Activated naive CD8-positive, alpha-beta T cell treated with anti-CD3 and anti-CD28 coated beads, Interleukin-2, amount 10 ng/mL, durations not matched to agents 7 days and 5 days (primary cell): ENCODE measurements at places on chromosomes 1 and 21.

DNA sequence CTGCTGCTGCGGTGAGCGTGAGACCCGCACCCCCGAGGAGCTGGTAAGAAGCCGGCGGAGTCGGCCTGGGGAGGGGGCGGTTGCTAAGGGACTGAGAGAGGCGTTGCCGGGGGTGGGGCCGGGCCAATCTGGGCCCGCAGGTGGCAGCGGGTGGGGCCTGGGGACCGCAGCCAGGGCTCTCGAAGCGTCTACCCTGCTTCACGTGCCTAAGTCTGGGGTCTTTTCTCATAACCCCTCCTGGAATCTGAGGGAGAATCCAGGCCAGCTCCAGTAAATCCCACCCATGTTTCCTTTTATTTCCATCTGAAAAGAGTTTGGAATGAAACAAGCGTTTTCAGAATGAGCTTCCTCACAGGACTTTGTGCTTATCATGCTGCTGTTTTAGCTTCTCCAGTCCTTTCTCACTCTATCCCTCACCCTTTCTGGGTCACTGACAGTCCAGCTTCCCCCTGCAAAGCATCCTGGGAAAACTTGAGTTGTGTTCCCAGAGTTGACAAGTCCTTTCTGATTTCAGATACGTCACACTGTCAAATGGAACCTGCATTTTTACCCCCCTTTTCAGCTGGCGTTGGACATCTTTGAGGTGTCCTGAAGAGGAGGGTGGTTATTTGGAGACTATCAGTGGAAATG lies 431 bp downstream of the CLCN6 start:
- no peak for DNase-seq
- no peaks in the 10 kb centered on the region for H3K27me3 ChIP-seq
- H3K27ac ChIP-seq = peak overlapping the region; percentile 98
- H3K4me1 ChIP-seq = peaks cover 51% of the 10 kb centered on the region
- H3K4me3 ChIP-seq = peak overlapping the region; percentile 99

GRCh38 chr1:30968220-30968971 lies 59.8 kb upstream of the SDC3 start:
- peaks cover 40% of the 10 kb centered on the region for H3K36me3 ChIP-seq
- no peak for DNase-seq

DNA sequence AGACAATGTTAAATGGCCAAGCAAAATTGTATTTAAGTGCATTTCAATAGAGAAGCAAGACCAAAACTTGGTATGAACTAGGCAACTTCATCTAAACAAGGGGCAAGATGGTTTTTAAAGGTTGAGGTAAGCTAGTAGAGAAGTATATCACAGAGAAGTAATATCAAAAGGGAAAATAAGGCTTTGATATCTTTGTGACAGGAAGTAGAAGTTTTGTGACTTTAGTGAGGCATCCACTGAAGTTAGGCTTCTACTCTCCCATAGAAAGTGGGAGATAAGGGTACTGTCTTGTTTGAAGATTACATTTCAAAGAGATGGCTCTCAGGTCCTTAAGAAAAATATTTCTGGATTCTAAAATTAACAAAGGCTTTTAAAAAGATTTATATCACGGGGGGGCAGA lies 8.9 kb downstream of the OR10T2 start:
- H3K36me3 ChIP-seq = no peaks in the 10 kb centered on the region
- H3K27me3 ChIP-seq = peaks cover 2% of the 10 kb centered on the region
- H3K27ac ChIP-seq = no peak overlapping the region
- no peaks in the 10 kb centered on the region for H3K4me1 ChIP-seq
- no peak overlapping the region for H3K4me3 ChIP-seq
- DNase-seq = no peak

GRCh38 chr1:204829133-204829825 lies 41.4 kb upstream of the NFASC start:
- no peaks in the 10 kb centered on the region for H3K36me3 ChIP-seq
- no peak overlapping the region for H3K27ac ChIP-seq

- H3K36me3 ChIP-seq = peaks cover 13% of the 10 kb centered on the region
- no peak for DNase-seq
- no peaks in the 10 kb centered on the region for H3K27me3 ChIP-seq
- no peak overlapping the region for H3K4me3 ChIP-seq
These were observed 68.7 kb upstream of the C1orf105 start for GRCh38 chr1:172351754-172352161.

GRCh38 chr1:220877377-220878095 lies 1.7 kb upstream of the HLX start:
- DNase-seq = no peak
- peaks cover 72% of the 10 kb centered on the region for H3K27me3 ChIP-seq
- H3K36me3 ChIP-seq = no peaks in the 10 kb centered on the region
- peaks cover 26% of the 10 kb centered on the region for H3K4me1 ChIP-seq
- H3K4me3 ChIP-seq = peak overlapping the region; percentile 20
- no peak overlapping the region for H3K27ac ChIP-seq

GRCh38 chr1:204684206-204684570 lies 1.4 kb downstream of the LRRN2 start:
- peak overlapping the region; percentile 71 for H3K4me3 ChIP-seq
- H3K27me3 ChIP-seq = peaks cover 47% of the 10 kb centered on the region
- H3K27ac ChIP-seq = no peak overlapping the region
- H3K4me1 ChIP-seq = peaks cover 5% of the 10 kb centered on the region

DNA sequence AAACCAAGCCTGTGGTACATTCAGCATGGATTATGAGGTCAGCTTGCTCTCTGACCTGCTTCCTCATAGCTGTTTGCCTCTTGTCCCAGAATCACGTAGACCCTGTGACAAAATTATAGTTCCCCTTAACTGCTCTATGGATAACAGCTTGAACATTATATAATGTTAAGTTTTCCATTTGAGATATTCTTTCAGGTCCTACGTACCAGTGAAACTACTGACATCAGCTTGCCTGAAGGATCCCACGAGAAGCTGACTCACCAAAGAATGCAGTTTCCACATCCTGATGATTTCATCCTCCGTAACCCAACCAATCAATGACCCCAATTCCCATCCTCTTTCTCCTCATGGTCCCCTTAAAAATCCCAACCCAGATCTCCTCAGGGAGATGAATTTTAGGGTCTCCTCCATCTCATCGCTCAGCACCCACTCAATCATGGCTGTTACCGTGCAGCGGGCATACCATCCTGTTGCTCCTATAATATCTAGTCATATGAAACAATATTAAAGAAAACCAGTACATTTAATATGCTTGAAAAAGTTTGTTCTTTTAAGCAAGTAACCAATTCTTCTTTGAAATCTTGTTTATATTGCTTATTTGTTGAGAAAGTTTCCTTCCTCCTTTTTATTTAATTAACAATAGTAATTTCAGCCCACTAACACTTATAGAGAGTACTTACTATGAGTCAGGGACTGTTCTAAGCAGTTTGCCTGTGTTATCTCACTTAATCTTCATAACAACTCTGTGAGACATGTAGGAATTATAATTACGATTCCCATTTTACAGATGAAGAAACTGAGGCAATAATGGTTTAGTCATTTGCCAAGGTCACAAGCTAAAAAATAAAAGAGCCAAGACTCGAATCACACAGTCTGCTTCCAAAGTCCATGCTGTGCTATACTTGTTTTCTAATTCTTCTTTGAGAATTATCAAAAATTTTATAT lies 27.4 kb downstream of the CHML start:
- peaks cover 1% of the 10 kb centered on the region for H3K36me3 ChIP-seq
- H3K4me1 ChIP-seq = peaks cover 4% of the 10 kb centered on the region
- H3K27ac ChIP-seq = no peak overlapping the region
- H3K27me3 ChIP-seq = no peaks in the 10 kb centered on the region
- no peak overlapping the region for H3K4me3 ChIP-seq
- DNase-seq = no peak

DNA sequence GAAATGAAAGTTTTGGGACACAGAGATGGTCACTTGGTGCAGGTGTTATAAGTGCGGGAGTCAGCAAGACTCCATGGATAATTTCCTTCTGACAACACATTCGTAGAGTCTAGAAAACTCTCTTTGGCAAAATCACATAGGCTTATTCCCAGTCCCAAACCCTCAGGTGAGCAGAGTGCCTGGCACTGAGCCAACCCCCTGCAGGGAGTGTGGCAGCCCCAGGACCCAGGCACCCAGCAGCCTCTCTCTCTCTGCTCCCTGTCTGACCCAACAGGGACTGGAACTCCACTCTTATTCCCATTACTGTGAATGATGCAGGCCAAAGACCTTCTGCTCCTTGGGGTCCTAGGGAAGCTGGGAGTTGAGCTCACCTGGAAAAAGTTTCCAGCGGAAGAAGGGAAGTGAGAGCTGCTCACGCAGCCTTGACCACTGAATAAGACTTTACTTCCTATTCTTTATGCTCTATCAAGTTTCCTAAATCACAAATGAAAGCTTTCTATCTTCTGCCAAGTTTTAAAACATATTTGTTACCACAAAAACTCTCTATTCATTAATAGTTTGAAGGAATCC lies 132.6 kb upstream of the ETV3 start:
- H3K36me3 ChIP-seq = no peaks in the 10 kb centered on the region
- DNase-seq = no peak
- no peak overlapping the region for H3K4me3 ChIP-seq

GRCh38 chr1:234701737-234702341 lies 91.9 kb upstream of the IRF2BP2 start:
- no peak for DNase-seq
- no peak overlapping the region for H3K4me3 ChIP-seq
- H3K36me3 ChIP-seq = peaks cover 3% of the 10 kb centered on the region
- peaks cover 1% of the 10 kb centered on the region for H3K4me1 ChIP-seq
- H3K27ac ChIP-seq = no peak overlapping the region
- peaks cover 8% of the 10 kb centered on the region for H3K27me3 ChIP-seq

DNA sequence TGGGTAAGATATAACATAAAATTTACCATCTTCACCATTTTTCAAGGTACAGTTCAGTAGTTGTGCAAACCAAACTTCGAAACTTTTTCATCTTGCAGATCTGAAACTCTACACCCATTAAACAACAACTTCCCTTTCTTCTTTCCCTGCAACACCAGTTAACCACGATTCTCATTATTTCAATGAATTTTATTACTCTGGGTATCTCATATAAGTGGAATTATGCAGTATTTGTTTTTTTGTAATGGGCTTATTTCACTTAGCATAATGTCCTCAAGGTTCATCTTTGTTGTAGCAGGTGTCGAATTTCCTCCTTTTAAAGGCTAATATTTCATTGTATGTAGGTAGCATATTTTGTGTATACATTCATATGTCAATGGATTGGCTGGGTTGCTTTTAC lies 146.1 kb downstream of the SPATA46 start:
- H3K27me3 ChIP-seq = peaks cover 22% of the 10 kb centered on the region
- no peak overlapping the region for H3K27ac ChIP-seq
- H3K4me1 ChIP-seq = no peaks in the 10 kb centered on the region
- H3K36me3 ChIP-seq = no peaks in the 10 kb centered on the region
- no peak for DNase-seq

DNA sequence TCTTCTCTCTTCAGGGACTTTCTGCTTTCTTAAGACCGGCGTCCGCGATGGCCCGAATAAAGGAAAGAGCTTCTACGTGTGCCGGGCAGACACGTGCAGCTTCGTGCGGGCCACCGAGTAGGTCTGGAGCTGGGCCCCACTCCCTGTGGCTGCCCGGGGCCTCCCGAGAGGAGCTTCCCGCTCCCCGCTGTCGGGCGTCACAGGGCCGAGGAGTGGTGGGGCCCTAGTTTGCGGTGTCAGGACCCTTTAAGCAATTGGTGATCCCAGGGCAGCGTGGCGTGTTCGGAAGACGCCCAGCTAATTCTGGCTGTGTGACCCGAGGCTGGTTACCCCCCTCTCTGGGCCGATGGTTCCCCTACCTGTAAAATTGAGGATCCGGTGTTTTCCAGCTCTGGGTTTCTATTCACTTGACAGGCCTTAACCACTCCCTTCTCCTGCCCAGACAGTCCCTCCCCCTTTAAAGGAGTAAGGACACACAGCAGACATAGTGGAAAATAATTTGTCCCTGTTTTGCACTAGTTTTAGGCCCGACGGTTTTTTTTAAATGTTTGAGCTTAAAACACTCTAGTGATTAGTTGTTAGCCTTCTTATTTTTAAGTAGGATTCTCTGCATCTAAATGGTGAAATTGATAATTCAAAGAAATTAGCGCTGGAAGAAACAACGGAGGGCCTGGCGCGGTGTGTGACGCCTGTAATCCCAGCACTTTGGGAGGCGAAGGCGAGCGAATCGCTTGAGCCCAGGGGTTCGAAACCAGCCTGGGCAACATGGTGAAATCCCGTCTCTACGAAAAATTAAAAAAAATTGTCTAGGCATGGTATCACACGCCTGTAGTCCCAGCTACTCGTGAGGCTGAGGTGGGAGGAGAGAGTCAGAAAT lies 553 bp downstream of the TTF2 start:
- H3K4me3 ChIP-seq = no peak overlapping the region
- H3K27ac ChIP-seq = no peak overlapping the region
- no peaks in the 10 kb centered on the region for H3K27me3 ChIP-seq
- H3K36me3 ChIP-seq = peaks cover 19% of the 10 kb centered on the region

- no peaks in the 10 kb centered on the region for H3K36me3 ChIP-seq
- no peak overlapping the region for H3K27ac ChIP-seq
- no peak for DNase-seq
- H3K4me3 ChIP-seq = no peak overlapping the region
- no peaks in the 10 kb centered on the region for H3K4me1 ChIP-seq
These were observed 153.4 kb downstream of the FMN2 start for GRCh38 chr1:240244968-240245628.

DNA sequence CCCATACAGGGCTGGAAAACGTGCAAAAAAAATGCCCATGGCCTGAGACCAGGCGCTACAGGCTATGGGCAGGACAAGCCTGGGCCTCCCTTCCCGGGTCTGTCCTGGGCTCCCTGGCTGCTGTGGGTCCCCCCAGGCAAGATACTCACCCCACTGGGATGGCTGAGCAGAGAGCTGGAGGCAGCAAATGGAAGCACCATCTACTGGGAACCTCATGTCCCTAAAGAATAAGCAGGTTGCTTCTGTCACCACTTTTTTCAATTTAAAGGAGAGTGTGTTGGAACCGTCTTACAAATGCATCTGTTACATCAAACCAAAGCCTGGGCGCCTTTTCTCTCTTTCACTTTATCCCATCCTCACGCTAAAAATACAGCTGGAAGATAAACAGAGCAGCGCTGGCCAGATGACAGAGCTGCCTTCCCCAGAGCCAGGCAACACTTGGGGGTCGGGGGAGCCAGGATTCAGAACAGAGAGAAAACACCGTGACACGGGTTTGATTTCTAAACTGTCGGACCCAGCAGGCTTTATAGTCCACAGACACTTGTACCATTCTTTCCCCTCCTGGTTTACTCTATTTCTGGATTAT lies 262.1 kb upstream of the VAMP3 start:
- H3K27ac ChIP-seq = no peak overlapping the region
- no peak overlapping the region for H3K4me3 ChIP-seq
- H3K36me3 ChIP-seq = no peaks in the 10 kb centered on the region
- no peaks in the 10 kb centered on the region for H3K4me1 ChIP-seq
- no peak for DNase-seq
- H3K27me3 ChIP-seq = no peaks in the 10 kb centered on the region

DNA sequence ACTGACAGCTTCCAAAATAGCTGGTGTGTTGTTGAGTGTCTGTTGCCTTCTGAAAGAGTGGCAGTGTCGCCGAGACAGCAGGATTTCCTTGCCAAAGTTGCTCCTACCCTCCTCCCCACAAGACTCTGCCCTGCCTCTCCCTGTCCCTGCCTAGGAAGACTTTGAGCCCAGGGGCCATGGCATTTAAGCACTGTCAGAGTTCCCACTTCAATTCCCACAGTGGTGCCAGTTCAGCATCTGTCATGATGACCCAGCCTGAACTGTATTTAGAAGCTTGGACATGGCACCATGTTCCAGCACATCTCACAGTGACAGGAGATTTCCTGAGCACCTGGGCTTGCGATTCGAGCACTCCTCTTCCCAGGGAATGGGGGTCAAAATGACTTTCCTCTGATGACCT lies 43.6 kb downstream of the TBX15 start:
- no peaks in the 10 kb centered on the region for H3K4me1 ChIP-seq
- no peak overlapping the region for H3K4me3 ChIP-seq
- no peaks in the 10 kb centered on the region for H3K36me3 ChIP-seq
- DNase-seq = no peak

- H3K4me1 ChIP-seq = peaks cover 28% of the 10 kb centered on the region
- no peak for DNase-seq
- H3K27me3 ChIP-seq = no peaks in the 10 kb centered on the region
- no peak overlapping the region for H3K4me3 ChIP-seq
- H3K36me3 ChIP-seq = no peaks in the 10 kb centered on the region
- peak overlapping the region; percentile 63 for H3K27ac ChIP-seq
These were observed 7.9 kb upstream of the IBA57 start for GRCh38 chr1:228157729-228158126.
